ENCODE measurements at places on chromosomes 4 and X. TPM values are rescaled to one million over a fixed set of nuclear protein-coding genes. Genes with fewer than 3 reads are reported as not detected.

Gene DCAF8L2
- total RNA-seq, result not detected

Gene ZAR1
- total RNA-seq, result not detected

GRCh38 chr4:151744614-151745013, 16.2 kb downstream of the GATB start:
- DNase-seq, result no peak
- H3K36me3 ChIP-seq, result no peaks in the 10 kb centered on the region
- peaks cover 42% of the 10 kb centered on the region for H3K4me1 ChIP-seq
- no peaks in the 10 kb centered on the region for H3K27me3 ChIP-seq
- H3K27ac ChIP-seq, result peak overlapping the region; percentile 68

DNA sequence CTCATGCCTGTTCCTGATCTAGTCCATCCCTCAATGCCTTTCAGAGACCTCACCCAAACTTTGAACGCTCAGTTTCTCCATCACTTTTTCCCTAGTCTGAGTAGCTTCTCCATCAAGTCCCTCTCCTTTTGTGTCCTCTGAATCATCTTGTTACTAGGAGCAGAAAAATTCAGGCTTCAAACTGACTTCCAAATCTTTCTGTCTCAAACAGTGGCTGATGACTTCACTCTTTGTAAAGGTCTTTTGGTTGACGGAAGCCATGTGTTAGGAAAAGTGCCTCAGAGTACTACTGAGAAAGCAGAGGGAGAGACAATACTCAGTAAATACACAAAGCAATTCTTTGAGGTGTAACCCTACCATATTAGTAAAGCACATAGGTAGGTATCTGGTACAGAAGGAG, 65.7 kb upstream of the CAMK2D start:
- H3K36me3 ChIP-seq, result no peaks in the 10 kb centered on the region
- no peak for DNase-seq
- no peaks in the 10 kb centered on the region for H3K27me3 ChIP-seq
- peaks cover 10% of the 10 kb centered on the region for H3K4me1 ChIP-seq

- DNase-seq, result no peak
- no peak overlapping the region for H3K4me3 ChIP-seq
- H3K27me3 ChIP-seq, result peaks cover 25% of the 10 kb centered on the region
- H3K4me1 ChIP-seq, result no peaks in the 10 kb centered on the region
- no peak overlapping the region for H3K27ac ChIP-seq
These were observed 108.3 kb upstream of the USP9X start for GRCh38 chrX:40976981-40977380.

Data from psoas muscle (tissue), 8 donors.